Stimulated activated CD8-positive, alpha-beta memory T cell treated with anti-CD3 and anti-CD28 coated beads, Interleukin-4, amount 100 ng/mL, for 24 hours (primary cell): ENCODE measurements at places on chromosomes 4 and X.

DNA sequence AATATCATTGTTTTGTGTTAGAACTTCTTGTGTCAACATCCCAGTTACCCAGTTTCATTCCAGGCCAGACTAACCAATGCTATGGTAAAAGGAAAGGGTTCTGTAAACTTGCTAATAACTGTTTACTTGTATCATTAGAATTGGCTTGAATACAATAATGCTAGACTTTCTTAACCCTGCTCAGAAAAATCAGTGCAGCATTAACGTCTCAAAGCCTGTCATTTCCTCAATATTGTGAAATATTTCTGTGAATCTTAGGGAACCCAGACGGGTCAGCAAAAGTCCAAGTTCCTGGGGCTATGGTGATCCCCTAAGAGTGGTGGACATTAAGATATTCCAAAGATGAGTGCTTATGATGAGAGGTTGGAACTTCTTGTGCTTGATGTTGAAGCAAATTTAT lies 541.2 kb upstream of the MAGEB18 start:
- DNase-seq, result no peak

DNA sequence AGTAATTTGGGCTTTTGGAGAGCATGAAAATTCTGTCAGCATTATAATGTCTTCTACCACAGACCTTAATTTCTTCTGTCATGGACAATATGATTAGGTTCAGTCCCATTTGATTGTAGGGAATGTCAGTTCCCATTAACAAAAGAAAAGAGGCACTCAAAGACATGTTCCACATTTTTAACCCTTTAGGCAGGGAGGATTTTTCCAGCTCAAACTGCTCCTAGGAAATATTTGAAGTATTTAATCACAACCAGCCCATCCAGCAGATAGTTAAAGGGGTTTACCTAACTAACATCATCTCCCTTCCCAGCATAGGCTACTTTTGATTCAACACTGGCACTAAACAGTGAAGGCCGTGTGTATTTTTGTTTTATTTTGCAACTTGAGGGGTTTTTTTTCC lies 256.0 kb downstream of the DHX15 start:
- no peak for DNase-seq

DNA sequence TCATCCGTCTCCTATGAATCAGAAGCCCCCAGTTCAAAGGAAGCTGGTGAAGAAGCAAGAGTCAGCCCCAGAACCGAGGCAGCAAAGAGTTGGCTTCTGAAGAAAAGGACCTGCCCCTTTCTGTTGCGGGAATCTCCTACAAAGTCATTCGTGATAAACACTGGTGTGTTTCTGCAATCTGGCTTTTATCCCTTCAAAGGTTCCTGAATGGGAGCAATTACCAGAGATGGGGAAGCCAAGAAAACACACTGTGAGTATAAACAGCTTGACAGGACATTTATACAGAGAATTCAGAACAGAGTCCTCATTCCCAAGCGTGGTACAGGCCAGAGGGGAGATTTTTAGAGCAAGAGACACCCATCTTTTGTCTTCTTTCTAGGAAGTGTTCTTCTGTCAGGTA lies 226.8 kb upstream of the LNX1 start:
- no peak for DNase-seq

DNA sequence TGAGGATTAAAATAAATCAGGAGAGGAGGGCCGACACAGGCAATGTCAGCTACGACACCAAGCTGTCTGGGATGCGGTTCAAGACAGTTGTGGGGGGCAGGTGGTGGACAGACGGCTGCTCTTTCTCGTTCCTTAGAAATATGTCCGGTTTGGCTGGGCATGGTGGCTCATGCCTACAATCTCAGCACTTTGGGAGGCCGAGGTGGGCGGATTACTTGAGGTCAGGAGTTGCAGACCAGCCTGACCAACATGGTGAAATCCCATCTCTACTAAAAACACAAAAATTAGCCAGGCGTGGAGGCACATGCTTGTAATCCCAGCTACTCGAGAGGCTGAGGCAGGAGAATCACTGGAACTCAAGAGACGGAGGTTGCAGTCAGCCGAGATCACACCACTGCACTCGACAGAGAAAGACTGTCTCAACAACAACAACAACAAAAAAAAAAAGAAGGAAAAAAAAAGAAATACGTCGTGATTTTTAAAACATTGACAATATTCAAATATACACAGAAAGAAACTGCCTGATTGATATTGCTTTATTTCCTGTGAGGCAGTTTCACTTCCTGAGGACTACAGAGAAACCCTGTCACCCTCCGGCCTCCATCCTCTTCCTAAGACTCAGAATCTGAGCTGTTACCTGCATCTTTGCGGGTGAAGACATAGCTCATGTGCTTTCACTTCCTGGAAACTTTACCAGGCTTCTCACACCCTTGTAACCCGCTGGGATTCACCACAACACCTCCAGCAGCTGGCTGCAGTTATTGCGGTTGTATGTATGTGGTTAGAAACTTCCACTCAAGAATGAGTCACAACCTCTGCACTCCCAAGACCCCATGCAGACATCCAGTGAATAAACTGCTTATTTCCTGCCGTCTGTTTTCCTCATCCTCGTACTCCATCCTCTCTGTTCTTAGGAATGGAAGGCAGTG lies 63.8 kb upstream of the STS start:
- DNase-seq, result peak; percentile 45

DNA sequence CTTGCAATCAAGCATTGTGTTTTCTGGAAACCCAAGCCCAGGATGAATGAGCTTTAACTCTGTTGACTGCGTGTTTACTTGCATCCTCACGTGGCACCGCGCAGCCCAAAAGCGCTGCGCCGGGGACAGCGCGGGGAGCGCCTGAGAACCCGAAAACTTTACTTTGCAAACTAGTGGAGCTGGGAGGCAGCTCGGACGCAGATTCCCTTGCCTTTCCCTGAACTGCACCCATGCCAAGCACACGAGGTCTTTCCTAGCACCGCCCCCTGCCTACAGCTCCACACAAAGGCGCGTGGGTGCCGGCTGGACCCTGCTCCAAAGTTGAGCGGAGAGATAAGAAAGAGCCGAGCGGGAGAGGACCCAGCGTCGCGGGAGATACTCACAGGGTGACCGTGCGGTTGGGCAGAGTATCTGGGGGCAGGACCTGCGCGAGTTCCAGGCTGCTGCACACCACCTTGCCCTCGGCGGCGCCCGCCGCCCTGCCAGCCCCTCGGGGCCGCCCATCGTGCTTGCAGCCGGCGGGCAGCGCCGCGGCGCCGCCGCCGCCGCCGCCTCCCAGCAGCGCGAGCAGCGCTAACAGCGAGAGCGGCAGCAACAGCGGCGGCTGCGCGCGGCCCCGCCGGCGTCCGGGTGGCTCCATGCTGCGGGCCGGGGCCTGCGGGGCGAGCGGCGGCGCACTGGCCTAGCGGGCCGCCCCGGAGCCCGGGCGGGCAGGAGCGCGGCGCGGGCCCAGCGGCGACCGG lies 550 bp downstream of the ADGRA3 start:
- DNase-seq, result peak; percentile 16

DNA sequence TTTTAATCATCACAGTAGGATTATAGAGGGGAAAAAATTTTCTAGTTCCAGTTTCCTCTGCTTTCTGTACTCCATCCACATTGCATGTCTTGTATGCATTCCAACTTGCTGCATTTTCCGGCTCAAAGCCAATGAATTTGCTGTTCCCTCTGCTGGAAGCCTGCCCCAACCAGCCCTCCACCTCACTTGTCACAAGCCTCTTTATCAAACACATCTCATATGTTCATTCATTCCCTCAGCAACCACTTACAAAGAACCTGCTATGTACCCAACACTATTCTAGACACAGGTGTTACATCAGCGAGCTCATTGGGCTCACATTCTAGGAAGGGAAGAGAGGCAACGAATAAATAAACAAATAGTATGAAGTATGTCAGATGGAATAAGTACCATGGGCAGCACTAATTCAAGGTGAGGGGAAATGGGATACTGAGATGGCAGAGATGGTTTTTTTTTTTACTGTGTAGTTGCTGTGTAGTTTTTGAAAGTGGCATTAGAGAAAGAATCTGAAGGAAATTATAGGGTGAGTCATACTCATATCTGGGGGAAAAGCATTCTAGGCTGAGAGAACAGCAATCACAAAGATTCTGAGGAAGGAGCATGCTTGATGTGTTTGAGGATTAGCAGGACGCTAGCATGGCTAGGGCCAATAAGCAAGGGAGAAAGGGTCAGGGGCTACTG lies 332.5 kb downstream of the PDGFC start:
- DNase-seq, result no peak

DNA sequence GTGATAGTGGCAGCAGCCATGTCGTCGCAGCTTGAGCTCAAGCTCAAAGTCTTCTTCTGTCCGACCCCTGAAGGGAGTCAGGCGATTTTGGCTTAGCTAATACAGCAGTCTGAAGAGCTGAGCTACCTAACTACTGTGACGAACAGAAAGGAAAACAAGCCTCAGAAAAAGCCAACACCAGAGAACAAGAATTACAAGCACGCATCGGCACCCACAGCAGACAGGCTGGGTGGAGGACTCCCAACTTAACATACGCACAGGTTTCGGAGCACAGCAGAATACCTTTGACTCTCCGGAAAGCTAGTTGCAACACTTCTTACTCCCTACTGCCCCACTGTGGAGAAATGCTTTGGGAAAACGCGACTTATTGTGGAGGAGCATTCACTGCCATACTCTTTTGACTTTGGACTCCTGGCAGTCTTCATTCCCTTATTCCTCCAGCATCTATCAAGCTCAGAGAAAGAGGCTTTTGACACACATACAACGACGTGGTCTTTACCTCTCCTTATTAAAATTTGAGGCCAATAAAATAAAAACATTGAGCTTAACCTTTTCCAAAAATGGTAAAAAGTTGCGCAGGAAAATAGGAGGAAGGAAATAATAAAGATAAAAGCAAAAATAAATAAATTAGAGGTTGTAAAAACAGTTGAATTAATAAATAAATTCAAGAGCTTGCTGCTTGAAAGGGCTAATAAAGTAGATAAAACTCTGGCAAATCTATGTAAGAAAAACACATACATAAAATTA lies 41.3 kb upstream of the GPC3 start:
- DNase-seq, result no peak
